ENCODE measurements at places on chromosomes 16 and 17.
A peak's percentile ranks its signal among the peaks of the same experiment; 100 is the strongest.

GRCh38 chr17:80111702-80112470 lies 10.5 kb downstream of the GAA start:
- no peak for DNase-seq

GRCh38 chr16:86377251-86378022 lies 132.9 kb upstream of the FOXF1 start:
- no peak for DNase-seq

DNA sequence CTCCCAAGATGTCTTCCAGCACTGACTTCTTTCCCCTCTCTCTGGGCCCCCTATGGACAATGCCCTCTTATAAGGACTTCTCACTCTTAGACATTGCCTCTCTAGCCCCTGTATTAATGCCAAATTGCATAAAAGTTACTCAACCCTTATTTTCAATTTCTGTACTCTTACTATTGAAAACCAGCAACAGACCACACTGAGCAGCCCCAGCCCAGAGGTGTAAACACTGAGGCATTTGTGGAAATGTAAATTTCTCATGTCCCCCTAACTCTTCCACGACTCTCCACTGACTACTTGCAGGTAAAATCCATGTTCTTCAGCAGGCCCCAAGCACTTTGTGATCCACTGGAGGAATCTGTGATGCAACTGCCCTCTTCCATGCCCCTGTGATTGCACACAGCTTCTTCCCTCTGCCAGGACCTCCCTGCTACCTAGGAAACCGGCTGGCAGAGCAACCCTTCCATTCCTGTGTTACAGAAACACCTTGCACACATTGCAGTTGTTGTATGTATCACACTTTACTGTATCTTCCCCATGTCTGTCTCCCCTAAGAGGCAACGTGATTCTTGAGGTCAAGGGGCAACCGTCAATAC lies 4.4 kb downstream of the N4BP1 start:
- DNase-seq = no peak

DNA sequence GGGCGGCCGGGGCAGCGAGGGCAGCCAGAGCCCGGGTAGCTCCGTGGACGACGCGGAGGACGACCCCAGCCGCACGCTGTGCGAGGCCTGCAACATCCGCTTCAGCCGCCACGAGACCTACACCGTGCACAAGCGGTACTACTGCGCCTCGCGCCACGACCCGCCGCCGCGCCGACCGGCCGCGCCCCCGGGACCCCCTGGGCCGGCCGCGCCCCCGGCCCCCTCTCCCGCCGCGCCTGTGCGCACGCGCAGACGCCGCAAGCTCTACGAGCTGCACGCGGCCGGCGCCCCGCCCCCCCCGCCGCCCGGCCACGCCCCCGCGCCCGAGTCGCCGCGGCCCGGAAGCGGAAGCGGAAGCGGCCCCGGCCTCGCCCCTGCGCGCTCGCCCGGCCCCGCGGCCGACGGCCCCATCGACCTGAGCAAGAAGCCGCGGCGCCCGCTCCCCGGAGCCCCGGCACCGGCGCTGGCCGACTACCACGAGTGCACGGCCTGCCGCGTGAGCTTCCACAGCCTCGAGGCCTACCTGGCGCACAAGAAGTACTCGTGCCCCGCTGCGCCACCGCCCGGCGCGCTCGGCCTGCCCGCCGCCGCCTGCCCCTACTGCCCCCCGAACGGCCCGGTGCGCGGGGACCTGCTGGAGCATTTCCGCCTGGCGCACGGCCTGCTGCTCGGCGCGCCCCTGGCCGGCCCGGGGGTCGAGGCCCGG lies 36.1 kb upstream of the ZC3H18 start:
- DNase-seq = peak; percentile 69

GRCh38 chr17:79003661-79004411 lies 5.7 kb downstream of the CANT1 start:
- no peak for DNase-seq

DNA sequence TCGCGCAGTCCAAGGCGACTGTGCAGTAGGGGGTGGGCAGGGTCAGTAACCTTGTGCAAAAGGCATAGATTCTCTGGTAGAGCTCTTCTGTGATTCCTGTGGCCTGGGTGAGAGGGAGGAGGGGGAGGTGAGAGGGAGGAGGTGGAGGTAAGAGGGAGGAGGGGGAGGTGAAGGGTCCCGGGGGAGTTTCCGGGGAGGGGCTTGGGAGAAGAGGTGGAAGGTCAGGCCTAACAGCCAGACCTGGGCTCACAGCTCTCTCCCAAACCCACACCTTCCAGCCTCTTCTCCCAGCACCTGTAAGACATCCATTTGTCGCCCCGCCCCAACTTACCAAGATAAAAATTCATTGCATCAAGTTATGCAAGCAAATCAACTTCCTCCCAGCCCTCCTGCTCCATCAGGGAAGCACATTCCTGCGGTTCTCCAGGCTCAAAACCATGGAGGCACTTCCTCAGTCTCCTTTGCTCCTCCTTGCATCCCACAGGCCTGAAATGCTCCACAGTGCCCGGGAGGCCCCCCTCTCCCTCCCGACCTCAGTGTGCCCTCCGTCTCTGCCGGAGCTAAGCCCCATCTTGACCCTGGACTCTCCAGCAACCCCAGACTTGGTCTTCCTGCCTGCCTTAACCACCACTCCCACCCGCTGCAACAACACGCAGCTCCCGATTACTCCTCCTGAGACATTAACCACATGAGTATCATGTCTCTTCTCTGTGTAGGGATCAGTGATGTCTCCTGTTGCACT lies 30.5 kb downstream of the PIK3R6 start:
- DNase-seq = no peak

GRCh38 chr17:14032234-14032633 lies 37.1 kb upstream of the COX10 start:
- DNase-seq = no peak

GRCh38 chr17:77698903-77699623 lies 259.4 kb upstream of the TNRC6C start:
- DNase-seq = no peak

- no peak for DNase-seq
These were observed 13.6 kb downstream of the OR1D5 start for GRCh38 chr17:3049705-3050295.

GRCh38 chr16:57761957-57762356 lies 26.4 kb downstream of the KATNB1 start:
- DNase-seq = no peak

GRCh38 chr16:63982110-63982509 lies 1139.8 kb downstream of the CDH11 start:
- no peak for DNase-seq

GRCh38 chr16:51924744-51925143 lies 622.2 kb downstream of the TOX3 start:
- no peak for DNase-seq

DNA sequence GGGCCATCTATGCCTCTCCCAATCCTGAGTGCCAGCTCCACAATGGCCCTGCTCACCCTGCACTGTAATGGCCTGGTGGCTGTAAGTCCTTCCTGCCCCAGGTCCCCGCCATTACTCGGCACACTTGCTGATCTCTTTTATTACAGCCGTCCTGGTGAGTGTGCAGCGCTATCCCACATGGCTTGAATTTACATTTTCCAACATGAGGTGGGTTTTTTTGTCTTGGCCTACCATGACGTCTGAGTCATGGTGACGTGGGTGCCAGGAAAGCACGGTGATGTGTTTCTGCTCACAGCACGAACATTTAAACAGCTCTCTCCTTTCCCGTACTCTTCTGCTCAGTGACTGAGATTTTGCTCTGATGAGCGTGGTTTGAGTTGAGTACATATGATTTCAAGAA lies 55.2 kb upstream of the FOXF1 start:
- no peak for DNase-seq

GRCh38 chr16:4801962-4802658 lies at the start of gene ROGDI:
ROGDI (minus strand) TSS chr16:4802633; CDS start chr16:4802571, 62 bp downstream.
- DNase-seq = peak; percentile 69

GRCh38 chr16:3054965-3055733 lies 8.8 kb downstream of the MMP25 start:
- no peak for DNase-seq

DNA sequence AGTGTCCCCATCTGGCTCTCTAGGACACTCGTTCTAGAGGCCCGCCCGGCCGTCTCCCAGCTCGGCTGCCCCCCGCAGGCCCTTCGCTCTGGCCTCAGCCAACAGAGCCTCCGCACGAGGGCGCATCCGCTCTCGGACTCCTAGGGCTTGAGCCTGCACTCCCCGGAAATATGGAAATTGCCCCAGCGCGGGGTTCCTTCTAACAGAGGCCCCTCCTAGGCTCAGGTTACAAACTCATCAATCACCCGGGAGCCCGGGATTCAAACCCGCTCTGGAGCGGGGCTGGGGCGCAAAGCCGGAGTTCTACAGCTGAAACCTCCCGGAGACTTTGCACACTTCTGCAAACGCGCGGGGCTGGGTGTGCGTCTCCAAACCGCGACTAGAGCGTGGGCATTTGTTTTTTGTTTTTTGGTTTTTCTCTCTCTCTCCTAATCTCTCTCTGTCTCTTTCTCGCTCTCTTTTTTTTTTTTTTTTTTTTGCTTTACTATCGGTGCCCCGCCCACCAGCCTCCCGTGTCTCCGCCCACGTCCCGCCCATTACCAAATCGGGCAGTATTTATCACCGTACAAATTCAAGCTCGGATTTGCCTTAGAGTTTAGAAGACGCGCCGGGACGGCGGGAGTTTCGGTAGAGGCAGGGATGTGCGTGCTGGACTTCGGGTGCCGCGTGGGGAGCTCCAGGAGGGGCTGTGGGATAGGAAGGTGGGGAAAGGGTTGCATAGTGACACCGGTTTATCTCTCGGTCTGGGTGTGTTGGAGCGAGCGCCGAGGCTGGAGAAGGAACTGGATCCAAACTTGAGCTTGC lies 2.4 kb upstream of the FOXL1 start:
- DNase-seq = no peak

GRCh38 chr17:41739661-41740352 lies 5.4 kb upstream of the HAP1 start:
- DNase-seq = no peak

DNA sequence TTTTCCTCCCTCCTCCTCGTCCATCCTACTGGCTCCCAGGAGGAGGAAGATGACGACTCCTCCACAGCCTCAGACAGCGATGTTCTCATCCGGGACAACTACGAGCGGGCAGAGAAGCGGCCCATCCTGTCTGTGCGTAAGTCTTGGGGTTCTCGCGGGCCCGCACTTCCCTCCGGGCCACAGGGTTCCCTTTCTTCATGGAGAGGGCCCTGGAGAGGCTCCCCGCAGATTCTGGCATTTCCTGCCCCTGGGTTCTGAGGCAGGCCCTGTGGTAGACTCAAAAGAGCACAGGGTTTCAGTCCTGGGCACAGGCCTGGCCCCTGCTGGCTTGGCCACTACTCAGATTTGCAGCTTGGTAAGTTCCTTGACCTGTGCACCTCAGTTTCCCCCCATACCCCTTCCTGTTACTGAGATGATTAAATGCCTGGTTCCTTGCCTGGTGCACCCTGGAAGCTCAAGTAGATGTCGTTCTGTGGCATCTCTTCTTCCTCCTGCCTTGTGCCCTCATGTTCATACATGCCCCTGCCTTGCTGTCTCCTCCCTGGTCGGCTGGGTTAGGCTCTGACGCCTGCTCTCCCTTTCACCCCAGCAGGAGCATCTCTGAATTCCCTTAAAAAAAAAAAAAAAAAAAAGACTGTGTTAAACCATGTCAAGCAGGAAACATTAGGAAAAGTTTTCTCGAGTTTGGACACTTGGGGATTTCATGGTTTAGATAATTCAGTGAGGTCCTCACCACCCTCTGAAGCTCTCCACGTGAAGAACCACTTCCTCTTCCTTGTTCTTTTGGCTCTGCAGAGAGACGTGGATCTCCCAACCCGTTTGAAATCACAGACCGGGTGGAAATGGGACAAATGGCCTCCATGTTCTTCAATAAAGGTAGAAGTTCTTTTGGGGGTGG lies 14.3 kb upstream of the NAT9 start:
- no peak for DNase-seq

- DNase-seq = no peak
These were observed 29.7 kb downstream of the SLC25A10 start for GRCh38 chr17:81741594-81742452.

- no peak for DNase-seq
These were observed 8.5 kb upstream of the PIK3R6 start for GRCh38 chr17:8875957-8876356.

DNA sequence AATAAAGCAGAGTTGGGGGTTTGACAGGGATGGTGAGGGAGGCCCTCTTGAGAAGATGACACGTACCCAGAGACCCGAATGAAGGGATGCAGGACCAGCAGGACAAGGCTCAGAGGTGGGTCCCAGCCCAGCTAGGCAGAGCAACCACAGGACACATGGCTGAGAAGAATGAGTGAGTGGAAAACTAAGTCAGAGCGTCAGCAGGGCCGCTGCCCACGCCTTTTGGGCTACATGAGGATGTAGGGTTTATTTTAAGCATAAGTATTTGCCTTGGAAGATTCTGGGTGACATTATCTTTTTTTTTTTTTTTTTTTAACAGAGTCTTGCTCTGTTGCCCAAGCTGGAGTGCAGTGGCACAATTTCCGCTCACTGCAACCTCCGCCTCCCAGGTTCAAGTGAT lies 176.0 kb downstream of the TMEM132E start:
- no peak for DNase-seq

DNA sequence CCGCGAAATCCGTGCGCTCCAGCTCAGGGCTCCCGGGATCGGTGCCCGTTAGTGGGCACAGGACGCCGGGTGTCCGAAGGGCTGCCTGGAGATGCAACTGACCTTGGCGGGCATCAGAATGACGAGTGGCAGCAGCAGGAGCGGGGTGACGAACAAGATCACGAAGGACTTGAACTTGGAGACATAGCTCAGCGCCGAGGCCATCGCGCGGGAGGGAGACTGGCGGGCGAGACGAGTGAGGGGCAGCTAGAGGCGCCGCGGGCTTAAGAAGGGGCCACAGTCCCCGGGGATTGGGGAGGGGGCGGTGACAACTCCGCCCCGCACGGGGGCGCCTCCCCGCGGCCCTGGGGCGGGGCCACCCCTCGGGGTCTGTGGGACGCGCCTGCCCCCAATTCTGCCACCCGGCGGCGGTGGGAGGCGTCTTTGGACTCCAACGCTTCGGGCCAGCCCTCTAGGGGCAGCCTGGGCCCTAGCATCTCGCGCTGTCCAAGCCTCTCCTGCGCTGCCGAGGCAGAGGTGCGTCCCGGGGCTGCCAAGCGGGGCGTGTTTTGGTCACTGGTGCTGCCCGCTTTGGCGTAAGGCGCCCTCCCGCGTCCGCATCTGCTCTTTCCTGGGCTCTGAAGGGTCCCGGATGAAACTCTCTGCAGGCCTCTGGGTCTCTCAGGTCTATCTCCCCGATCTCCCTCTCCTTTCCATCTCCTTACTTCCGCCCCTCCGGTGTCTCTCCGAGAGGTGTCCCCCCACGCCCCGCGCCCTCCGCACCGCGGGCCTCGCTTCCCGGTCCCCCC lies at the start of gene SLC13A5:
TSS of gene SLC13A5 (minus strand) at position 240 of the 788 bp plus-strand sequence. CDS start at position 204, 36 bp downstream.
- peak; percentile 7 for DNase-seq

Measured in activated T-cell treated with anti-CD3 and anti-CD28 coated beads for 1 hour (primary cell).